ENCODE measurements at places on chromosomes 7 and 10.

GRCh38 chr7:120052884-120053382 is 220.0 kb upstream of the KCND2 start:
- no peak for DNase-seq

- no peak for DNase-seq
Measured at GRCh38 chr7:103307503-103308231, 10.4 kb downstream of the PMPCB start.

- no peak for DNase-seq
Measured at GRCh38 chr7:128422037-128422436, 12.3 kb upstream of the IMPDH1 start.

- no peak for DNase-seq
Measured at GRCh38 chr7:124532166-124532565, 233.4 kb downstream of the GPR37 start.

- DNase-seq = no peak
Measured at GRCh38 chr7:37117292-37117691, 331.4 kb downstream of the ELMO1 start.

GRCh38 chr7:142910481-142910880 is 23.1 kb downstream of the TRPV5 start:
- no peak for DNase-seq

- DNase-seq = no peak
Measured at GRCh38 chr10:7417807-7418206, 7.0 kb upstream of the SFMBT2 start.

- no peak for DNase-seq
Measured at GRCh38 chr7:50649259-50649885, 84.2 kb upstream of the DDC start.

DNA sequence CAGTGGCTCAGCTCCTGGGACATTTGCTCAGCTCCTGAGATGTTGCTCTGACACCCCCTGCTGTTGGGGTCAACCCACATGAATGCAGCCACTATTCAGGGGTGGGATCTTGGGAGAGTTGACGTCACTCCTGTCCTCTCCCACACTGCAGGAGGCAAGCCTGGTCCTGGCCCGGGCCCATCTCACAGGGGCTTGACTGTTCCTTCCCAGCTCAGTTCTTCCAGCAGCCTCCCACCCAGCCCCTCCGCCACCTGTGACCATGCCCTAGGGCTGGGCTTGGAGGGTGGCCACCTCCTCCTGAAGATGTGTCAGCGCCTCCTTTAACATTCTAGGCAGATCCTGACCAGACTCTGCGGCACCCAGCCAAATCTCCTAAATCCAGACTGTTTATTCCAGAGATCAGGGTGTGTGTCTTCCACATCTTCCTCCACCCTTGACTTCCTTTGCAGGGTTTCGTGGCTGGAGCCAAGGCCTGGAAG is 19.1 kb upstream of the OPALIN start:
- no peak for DNase-seq

- no peak for DNase-seq
Measured at GRCh38 chr10:650886-651615, 38.4 kb downstream of the DIP2C start.

DNA sequence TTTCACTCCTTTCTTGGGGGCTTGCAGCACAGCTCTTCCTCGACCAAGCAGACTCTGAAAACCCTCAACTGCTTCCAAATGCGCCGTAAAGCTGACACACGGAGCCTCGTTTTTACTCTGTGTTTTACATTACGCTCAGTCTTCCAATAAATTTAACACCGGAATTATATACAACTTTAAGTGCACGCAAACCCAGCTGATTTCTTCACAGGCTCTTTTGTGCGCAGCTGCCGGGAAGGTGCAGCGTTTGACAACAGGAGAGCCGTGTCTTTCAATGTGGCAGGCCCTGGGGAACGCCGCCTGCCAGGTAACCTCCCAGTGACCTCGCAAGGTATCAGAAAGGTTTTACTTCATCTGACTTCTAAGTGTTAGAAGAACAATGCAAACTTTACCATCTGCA is 35.0 kb downstream of the GFRA1 start:
- DNase-seq = no peak

GRCh38 chr10:60975716-60976115 is 31.7 kb upstream of the RHOBTB1 start:
- DNase-seq = no peak

DNA sequence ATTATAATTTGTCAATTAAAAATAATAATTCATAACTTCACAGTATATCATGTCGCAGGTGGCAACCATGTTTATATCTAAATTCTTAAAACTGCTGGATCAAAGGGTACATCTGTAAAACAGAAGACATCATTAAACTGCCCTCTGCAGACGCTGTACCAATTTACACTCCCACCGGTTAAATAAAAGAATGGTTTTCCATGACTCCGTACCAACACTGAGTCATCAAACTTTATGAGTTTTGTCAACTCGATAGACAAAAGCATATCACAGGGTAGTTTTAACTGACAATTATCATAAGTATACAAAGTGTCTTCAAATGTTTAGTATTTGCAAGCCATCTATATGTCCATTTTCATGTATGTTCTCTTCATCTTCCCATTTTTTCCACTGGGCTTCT is 5.7 kb upstream of the GSTK1 start:
- no peak for DNase-seq

DNA sequence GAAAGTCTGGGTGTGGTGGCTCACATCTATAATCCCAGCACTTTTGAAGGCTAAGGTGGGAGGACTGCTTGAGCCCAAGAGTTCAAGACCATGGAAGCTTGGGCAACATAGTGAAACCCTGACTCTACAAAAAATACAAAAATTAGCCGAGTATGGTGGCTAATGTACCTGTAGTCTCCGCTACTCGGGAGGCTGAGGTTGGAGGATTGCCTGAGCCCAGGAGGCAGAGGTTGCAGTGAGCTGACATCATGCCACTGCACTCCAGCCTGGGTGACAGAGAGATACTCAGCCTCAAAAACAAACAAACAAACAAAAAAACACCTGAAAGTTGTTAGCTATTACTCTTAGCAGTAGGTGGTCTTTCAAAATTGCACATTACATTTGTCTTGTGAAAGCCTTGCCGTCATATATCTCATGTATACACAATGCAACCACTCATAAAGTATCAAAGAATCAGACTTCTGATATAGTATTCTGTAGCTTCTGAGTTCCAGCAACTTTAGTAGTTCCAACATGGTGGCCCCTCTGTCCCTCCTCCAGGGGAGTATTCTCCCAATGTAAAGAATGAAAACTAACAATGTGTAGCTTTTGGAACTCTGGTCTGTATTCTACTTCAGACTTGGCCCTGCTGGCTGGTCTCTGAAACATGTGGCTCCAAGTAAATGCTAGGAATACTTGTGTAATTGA is 101.5 kb downstream of the ZNF92 start:
- DNase-seq = no peak

GRCh38 chr7:75916259-75916658 is 1.3 kb downstream of the POR start:
- no peak for DNase-seq

DNA sequence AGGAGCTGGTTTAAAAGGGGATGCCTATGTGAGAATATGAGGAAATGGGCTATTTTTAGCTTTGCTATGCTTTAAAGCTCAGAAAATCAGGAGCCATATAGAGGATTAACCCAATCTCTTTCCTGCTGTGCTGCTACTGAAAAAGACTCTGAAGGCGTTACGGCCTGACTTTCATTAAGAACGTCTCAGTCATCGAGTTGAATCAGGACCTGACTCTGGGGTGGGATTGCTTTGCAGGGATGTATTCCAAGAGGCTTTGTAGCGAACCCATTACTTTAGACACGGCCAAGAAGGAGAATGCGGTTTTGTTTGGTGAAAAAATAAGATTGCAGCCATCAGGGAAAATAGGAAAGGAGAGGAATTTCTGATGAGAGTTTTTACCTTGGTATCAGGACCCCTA is 426.9 kb downstream of the CCSER2 start:
- no peak for DNase-seq

- no peak for DNase-seq
Measured at GRCh38 chr7:140679186-140679585, 6.4 kb downstream of the ADCK2 start.

DNA sequence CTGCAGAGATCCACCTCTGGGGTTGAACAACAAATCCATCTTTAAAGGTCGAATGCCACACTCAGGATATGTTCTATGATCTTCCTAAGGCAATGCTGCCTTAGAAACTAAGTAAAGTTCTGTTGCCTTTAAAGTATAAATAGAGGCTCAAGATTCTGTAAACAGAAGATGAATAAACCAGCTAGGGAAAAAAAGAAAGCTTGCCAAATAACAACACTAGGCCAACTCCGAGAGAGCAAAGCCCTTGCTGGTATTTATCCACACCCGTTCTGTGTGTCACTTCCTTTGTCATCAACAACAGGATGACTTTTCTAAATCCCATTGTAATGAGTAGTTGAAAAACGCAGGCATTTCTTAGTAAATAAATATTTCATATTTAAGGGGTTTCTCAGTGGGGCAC is 330.0 kb upstream of the GLI3 start:
- no peak for DNase-seq

- DNase-seq = no peak
Measured at GRCh38 chr10:50369931-50370330, 118.6 kb upstream of the ASAH2 start.

DNA sequence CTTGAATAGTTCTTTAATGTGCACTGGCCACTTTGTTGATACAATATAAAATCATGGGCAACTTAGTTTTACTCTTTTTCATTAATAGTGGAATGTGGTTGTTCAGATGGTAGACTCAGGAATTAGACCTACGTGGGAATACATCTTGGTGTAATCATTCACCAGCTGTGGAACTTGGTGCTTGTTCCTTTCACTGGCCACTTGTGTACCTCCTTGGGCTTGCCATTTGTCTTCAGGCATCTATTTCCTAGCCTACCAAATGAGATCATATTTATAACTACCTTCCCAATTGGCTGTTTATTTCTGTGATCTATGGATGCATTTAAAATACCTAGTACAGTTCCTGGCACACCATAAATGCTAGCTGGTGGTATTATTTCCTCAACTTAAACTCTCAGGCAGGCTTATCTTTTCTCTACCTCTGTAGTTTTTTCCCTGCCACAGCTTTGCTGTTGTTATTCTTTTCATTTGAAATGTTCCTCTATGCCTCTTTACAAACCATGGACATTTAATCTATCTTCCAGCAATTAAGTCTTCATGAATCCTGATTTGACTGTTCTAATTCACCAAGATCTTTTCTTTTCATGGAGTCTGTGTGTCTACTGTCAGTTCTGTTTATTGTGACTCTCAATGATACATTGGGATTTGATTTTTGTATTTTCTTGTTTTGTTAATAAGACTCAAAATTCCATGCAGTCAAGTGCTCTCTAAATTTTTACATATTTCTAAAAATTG is 113.0 kb downstream of the ADAM22 start:
- DNase-seq = no peak

DNA sequence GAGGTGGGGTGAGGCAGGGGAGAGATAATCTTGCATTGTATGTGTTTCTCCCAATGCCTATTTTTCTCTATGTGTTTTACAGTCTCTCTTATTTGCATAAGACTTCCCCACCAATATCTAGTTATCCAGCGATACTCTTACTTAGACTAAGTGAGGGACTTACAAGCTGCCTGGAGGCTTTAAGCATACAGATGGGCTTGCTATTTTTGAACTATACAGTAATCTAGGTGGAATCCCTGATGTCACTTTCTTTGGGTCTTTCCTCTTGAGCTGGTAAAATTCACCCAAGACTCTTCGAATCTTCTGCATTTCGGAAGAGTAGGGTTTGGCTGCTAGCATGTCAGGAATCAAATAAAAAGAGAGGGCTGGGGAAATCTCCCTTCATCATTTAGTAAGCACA is 76.6 kb downstream of the NDUFB2 start:
- DNase-seq = no peak

DNA sequence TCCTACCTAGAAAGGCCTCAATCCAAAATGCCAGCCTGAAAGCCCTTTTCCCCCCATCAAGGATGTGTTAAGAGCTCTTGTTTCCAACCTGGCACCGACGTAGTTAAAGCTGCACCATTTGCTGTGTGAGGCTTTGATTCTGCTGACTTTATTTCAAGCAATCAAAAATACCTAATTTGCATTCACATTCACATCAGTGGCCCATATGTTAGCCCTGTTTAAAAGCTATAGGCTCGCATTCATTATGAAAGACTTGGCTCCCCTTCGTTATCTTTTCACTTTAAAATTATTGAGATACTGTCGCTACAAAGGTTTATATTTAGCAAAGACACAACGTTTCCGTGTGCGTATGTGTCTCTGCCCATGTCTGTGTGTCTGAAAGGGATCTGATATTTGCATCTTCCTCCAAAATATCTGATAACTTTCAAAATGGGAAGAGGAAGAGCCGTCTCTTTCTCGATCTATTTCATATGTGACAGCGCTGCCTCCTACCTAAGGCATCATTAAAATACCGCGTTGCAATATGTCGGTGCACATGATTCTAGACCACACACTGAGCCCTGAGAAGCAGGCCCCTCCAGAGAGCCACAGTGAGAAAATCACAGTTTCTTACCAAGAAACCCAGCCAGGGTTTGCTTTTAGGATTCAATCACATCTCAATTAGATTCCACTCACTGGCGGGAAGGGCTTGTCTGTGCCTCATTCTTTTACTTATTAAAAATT is 57.1 kb upstream of the ITPRID1 start:
- DNase-seq = no peak

GRCh38 chr10:44006771-44007170 is 358.1 kb upstream of the ZNF32 start:
- no peak for DNase-seq

GRCh38 chr7:120874016-120874415 is 16.1 kb upstream of the TSPAN12 start:
- DNase-seq = no peak

DNA sequence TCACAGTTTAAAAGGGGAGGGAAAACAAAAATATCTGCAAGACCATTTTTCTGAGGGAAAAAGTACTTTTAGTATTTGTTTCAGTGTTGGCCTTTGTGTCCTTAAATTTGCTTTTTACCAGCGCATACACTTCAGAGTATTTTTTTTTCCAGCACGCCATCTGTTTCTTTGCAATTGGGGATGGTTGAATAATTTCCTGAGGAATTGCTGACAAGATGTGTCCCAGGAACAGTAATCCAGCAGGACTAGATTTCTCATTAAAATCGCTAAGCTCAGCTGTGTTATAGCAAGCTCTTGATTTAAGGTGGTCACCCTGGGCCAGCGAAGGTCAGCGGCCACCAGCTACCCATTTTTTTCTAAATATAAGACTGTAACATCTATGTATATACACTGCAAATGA is 156.9 kb upstream of the RHOBTB1 start:
- DNase-seq = no peak

GRCh38 chr10:63431962-63432797 is 33.6 kb downstream of the JMJD1C start:
- no peak for DNase-seq

DNA sequence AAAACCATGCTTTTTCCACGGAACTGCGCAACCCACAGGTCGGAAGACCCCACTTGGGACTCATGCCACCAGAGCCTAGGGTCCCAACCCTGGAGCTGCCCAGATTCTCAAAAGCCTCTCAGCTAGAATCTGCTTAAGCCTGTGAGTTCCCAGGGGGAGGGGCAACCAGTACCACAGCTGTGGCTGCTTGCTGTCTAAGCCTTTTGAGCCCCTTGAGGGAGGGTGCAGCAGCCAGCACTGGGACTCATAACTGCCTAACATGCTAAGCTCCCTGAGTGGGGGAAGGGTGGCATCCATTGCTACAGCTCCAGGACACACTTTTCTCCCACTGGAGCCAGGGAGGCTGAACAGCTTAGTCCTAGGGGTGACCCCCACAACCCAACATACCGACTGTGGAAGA is 485.6 kb upstream of the GRM3 start:
- DNase-seq = no peak

GRCh38 chr7:155738652-155739537 is 73.4 kb downstream of the SHH start:
- DNase-seq = peak; percentile 32

Data from HFF-Myc (cell line).